IgD-negative memory B cell (primary cell): ENCODE measurements at places on chromosomes 1 and 21. TPM values are rescaled to one million over a fixed set of nuclear protein-coding genes. Genes with fewer than 3 reads are reported as not detected.

MTARC2 gene
- polyA plus RNA-seq: 11.4 TPM

TCEA3 gene
- polyA plus RNA-seq: 0.69 TPM

AMPD1 gene
- polyA plus RNA-seq: 0.21 TPM

SDC3 gene
- not detected for polyA plus RNA-seq

MYOC gene
- polyA plus RNA-seq: not detected

ADCY10 gene
- 0.49 TPM for polyA plus RNA-seq

RHEX gene
- 2.0 TPM for polyA plus RNA-seq

HPCA gene
- not detected for polyA plus RNA-seq

RAP1GAP gene
- not detected for polyA plus RNA-seq

CHI3L2 gene
- polyA plus RNA-seq: 14.4 TPM

MCOLN2 gene
- 12.4 TPM for polyA plus RNA-seq

TCP10L gene
- 0.28 TPM for polyA plus RNA-seq

KLHDC7A gene
- polyA plus RNA-seq: not detected

KRTAP11-1 gene
- polyA plus RNA-seq: not detected

GJA9 gene
- polyA plus RNA-seq: not detected

FCGR2B gene
- 235 TPM for polyA plus RNA-seq

GPR89B gene
- polyA plus RNA-seq: 15.0 TPM

HP1BP3 gene
- polyA plus RNA-seq: 230 TPM

CGN gene
- not detected for polyA plus RNA-seq

S100A1 gene
- not detected for polyA plus RNA-seq

FMO1 gene
- polyA plus RNA-seq: not detected

DCST1 gene
- polyA plus RNA-seq: not detected

FCRL5 gene
- polyA plus RNA-seq: 26.5 TPM

LRRIQ3 gene
- polyA plus RNA-seq: 3.9 TPM

LIN28A gene
- not detected for polyA plus RNA-seq

TPR gene
- 64.2 TPM for polyA plus RNA-seq

ERICH3 gene
- not detected for polyA plus RNA-seq

PRKAA2 gene
- not detected for polyA plus RNA-seq
